CD4-positive, CD25-positive, alpha-beta regulatory T cell (primary cell): ENCODE measurements at places on chromosomes 2 and 18. TPM values are rescaled to one million over a fixed set of nuclear protein-coding genes. Genes with fewer than 3 reads are reported as not detected.

FAHD2B gene
- 20.0 TPM for polyA plus RNA-seq

EFHD1 gene
- polyA plus RNA-seq: 1.0 TPM

POTEJ gene
- not detected for polyA plus RNA-seq

UNC80 gene
- polyA plus RNA-seq: not detected

CHPF gene
- polyA plus RNA-seq: 6.6 TPM

HOXD9 gene
- polyA plus RNA-seq: not detected

RAB17 gene
- not detected for polyA plus RNA-seq

STPG4 gene
- polyA plus RNA-seq: not detected

CYP27C1 gene
- not detected for polyA plus RNA-seq

ADAM23 gene
- 0.79 TPM for polyA plus RNA-seq

EGR4 gene
- not detected for polyA plus RNA-seq

KIF5C gene
- 0.95 TPM for polyA plus RNA-seq

DNA sequence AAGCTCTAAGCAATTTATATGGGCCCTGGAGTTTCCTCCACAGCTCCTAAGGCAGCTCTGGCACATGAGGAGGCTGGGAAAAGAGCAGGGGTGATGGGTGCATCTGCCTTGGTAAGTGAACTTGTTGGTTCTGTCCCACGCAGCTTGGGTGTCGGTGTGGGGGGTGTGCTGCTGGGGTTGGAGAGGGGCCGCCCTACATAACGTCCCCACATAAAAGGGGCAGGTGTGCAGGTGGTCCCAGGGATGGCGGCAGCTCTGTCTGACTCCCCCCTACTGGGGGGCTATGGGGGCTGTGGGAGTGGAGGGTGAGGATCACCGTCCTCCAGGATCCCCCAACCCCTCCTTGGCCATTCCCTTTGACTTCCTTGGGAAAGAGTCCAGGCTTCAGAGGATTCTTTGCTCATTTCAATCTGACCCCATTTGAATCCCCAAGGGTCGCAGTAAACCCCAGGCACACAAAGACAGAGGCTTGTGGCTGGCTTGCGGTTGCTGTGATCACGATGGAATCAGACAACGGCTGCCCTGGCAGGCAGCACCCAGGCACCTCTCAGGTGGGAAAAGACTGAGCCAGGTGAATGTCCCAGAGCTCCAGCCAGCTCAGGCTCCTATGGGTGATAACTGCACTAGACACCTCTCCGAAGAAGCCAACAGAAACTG is 34.5 kb upstream of the CD8A start:
- no peak overlapping the region for H3K4me3 ChIP-seq
- no peaks in the 10 kb centered on the region for H3K36me3 ChIP-seq
- H3K27me3 ChIP-seq: peaks cover 2% of the 10 kb centered on the region
- H3K4me1 ChIP-seq: no peaks in the 10 kb centered on the region

- no peaks in the 10 kb centered on the region for H3K4me1 ChIP-seq
- H3K36me3 ChIP-seq: no peaks in the 10 kb centered on the region
- H3K27ac ChIP-seq: no peak overlapping the region
- no peaks in the 10 kb centered on the region for H3K27me3 ChIP-seq
- no peak overlapping the region for H3K4me3 ChIP-seq
- no peak for DNase-seq
These were observed 306.7 kb downstream of the ZNF804A start for GRCh38 chr2:184904991-184905390.

DNA sequence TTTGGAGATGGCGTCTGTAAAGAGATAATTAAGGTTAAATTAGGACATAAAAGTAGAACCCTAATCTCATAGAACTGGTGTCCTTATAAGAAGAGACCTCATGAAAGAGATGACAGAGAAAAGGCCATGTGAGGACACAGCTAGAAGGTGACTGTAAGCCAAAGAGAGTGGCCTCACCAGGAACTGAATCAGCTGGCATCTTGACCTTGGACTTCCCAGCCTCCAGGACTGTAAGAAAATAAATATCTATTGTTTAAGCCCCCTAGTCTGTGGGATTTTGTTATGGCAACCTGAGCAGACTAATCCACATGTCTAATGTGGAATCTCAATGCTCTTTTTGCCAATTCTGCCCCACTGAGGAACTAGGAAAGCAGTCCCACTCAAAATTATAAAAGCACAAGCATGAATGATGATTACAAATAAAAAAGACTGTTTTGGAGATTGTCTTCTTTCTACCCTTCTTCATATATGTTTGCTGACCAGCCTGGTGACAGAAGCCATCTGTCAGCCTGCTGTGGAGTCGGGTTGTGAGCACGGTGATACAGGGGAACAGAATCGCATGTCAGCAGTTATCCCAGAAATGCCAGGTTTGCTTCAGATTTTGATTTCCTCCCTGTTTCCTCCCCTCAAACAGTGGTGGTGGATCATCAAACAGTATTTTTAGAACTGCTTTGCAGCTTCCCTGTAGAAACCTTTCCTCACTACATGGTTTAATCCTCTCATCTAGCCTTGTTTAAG is 54.2 kb downstream of the INPP4A start:
- no peak for DNase-seq
- H3K27ac ChIP-seq: no peak overlapping the region
- peaks cover 21% of the 10 kb centered on the region for H3K4me1 ChIP-seq
- peaks cover 39% of the 10 kb centered on the region for H3K36me3 ChIP-seq

- no peak overlapping the region for H3K4me3 ChIP-seq
- no peak overlapping the region for H3K27ac ChIP-seq
- no peak for DNase-seq
- no peaks in the 10 kb centered on the region for H3K4me1 ChIP-seq
These were observed 122.6 kb upstream of the DNAJC10 start for GRCh38 chr2:182593394-182593975.

DNA sequence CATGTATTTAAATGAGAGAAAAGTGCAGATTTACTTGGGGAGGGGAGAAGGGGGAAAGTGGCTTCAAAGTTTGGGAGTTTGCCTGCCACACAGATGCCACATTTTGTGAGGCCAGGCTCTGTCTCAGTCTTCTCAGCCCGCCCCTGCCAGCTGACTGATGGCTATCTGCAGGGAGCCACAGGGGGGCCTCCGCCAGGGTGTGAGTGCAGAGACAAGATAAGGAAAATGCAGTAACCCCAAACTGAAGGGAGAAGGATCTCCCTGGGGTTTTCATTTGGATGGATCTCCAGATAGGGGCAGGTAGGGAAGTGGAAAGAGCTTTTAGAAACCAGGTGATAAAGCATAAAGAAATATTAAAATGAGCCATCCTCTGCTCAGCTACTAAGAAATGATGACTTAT is 128.8 kb downstream of the ZNF521 start:
- H3K4me1 ChIP-seq: no peaks in the 10 kb centered on the region
- H3K27me3 ChIP-seq: no peaks in the 10 kb centered on the region

DNA sequence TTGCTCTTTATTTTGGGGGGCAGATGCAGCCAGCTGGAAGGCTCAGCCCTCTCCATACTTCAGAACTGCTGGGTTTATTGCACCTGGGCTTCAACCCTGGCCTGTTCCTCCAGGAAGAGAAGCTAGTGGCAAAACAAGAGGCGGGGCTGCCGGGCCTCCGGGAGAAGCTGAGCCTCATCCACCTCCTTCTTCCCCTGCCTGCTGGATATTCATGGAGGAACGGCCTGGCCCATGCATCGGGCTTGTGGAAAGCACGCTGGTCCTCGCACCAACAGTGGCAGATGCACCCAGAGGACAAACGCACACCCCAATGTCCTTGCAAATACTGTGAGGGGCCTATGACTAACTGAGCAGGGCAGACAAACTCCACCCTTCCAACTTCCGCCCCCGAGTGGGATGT is 30.6 kb downstream of the FAM178B start:
- no peak for DNase-seq
- no peak overlapping the region for H3K27ac ChIP-seq
- H3K27me3 ChIP-seq: no peaks in the 10 kb centered on the region

- H3K36me3 ChIP-seq: no peaks in the 10 kb centered on the region
- DNase-seq: no peak
- no peak overlapping the region for H3K4me3 ChIP-seq
- no peaks in the 10 kb centered on the region for H3K4me1 ChIP-seq
- H3K27ac ChIP-seq: no peak overlapping the region
These were observed 186.3 kb downstream of the HAUS1 start for GRCh38 chr18:46290440-46291020.

GRCh38 chr2:188295067-188295685 is 3.5 kb downstream of the GULP1 start:
- no peaks in the 10 kb centered on the region for H3K36me3 ChIP-seq
- H3K4me3 ChIP-seq: no peak overlapping the region
- H3K27ac ChIP-seq: no peak overlapping the region

DNA sequence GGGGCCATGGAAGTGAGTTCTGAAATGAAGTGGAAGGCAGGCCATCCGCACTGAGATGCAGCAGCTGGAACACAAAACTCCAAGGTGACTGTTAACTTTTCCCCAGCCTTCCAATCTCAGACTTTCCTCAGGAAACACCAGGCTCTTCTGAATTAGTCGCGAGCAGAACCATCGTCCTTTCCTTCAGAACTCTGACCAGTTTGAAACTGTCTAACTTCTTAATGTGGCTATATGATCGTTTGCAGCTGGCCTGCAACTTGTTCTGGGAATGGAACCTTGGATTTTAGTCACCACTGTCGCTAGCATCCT is 620 bp upstream of the RPL37A start:
- H3K36me3 ChIP-seq: peaks cover 33% of the 10 kb centered on the region
- peak; percentile 14 for DNase-seq
- peak overlapping the region; percentile 93 for H3K4me3 ChIP-seq
- H3K27me3 ChIP-seq: no peaks in the 10 kb centered on the region
- H3K27ac ChIP-seq: peak overlapping the region; percentile 86
- H3K4me1 ChIP-seq: peaks cover 36% of the 10 kb centered on the region

GRCh38 chr2:115396579-115396978 is 954.1 kb downstream of the DPP10 start:
- H3K4me1 ChIP-seq: no peaks in the 10 kb centered on the region
- no peaks in the 10 kb centered on the region for H3K27me3 ChIP-seq
- no peaks in the 10 kb centered on the region for H3K36me3 ChIP-seq

GRCh38 chr2:168181825-168182224 is 65.6 kb downstream of the STK39 start:
- peak; percentile 13 for DNase-seq
- peaks cover 22% of the 10 kb centered on the region for H3K36me3 ChIP-seq
- H3K4me3 ChIP-seq: no peak overlapping the region
- no peaks in the 10 kb centered on the region for H3K27me3 ChIP-seq
- H3K27ac ChIP-seq: no peak overlapping the region
- H3K4me1 ChIP-seq: peaks cover 3% of the 10 kb centered on the region

DNA sequence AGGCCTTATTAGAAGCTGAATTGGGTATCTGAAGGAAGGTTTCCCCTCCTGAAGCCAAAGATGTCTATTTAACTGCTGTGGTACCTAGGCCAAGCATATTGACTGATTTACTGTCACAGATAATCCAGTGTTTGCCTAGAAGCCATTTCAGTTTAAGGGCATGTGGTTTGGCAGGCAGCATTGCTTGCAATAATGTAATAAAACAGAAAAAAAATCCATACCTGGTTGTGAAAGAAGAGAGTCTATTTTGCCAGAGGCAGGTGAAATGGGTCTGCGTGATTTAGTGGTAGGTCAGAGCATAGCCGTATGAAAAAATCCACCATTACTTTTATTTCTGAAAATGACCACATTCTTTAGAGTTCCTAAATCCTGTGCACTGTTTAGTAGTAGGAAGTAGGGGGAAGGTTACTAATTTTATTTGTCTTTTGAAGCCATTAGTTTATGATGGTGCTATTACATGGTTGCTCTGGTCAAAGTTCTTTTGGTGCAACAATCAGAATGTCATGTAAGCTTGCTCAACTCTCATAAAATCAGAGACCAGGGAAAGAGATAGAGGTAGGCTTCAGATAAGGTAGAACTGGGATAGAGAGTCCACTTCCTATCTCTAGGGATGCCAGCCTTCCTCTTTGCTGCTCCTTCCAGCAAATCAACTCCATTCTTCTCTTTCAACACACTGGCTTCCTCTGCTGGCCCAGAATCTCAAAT is 343.4 kb downstream of the GPD2 start:
- H3K4me3 ChIP-seq: no peak overlapping the region
- H3K4me1 ChIP-seq: no peaks in the 10 kb centered on the region
- no peaks in the 10 kb centered on the region for H3K36me3 ChIP-seq
- no peak overlapping the region for H3K27ac ChIP-seq

DNA sequence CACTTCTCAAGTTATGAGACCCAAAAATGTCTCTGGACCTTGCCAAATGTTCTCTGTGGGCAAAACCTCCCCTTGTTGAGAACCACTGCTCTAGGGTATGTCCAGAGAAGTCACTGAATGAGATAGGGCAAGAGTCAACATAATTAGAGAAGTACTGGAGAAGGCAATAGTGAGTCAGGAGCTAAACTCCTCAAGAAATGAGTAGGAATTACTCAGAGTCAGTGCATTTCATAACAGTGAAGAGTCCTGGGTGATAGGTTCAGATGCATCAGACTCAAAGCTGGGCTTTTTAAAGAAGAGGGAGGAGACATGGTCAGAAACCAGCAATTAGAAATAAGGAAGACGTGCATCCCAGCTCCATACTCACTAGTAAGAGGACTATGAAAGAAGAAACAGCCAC is 38.6 kb upstream of the IHH start:
- no peak overlapping the region for H3K4me3 ChIP-seq
- no peaks in the 10 kb centered on the region for H3K4me1 ChIP-seq
- no peak for DNase-seq
- peaks cover 14% of the 10 kb centered on the region for H3K36me3 ChIP-seq

GRCh38 chr2:20213651-20214565 is 11.0 kb downstream of the SDC1 start:
- no peaks in the 10 kb centered on the region for H3K36me3 ChIP-seq
- no peak overlapping the region for H3K27ac ChIP-seq

GRCh38 chr2:203799908-203800307 is 67.7 kb upstream of the CTLA4 start:
- H3K36me3 ChIP-seq: no peaks in the 10 kb centered on the region
- H3K4me1 ChIP-seq: peaks cover 25% of the 10 kb centered on the region
- no peak overlapping the region for H3K27ac ChIP-seq
- H3K4me3 ChIP-seq: no peak overlapping the region
- H3K27me3 ChIP-seq: no peaks in the 10 kb centered on the region

GRCh38 chr18:55465313-55465712 is 122.7 kb downstream of the TCF4 start:
- H3K36me3 ChIP-seq: no peaks in the 10 kb centered on the region
- H3K27me3 ChIP-seq: no peaks in the 10 kb centered on the region
- H3K4me1 ChIP-seq: no peaks in the 10 kb centered on the region
- no peak overlapping the region for H3K4me3 ChIP-seq
- no peak for DNase-seq

DNA sequence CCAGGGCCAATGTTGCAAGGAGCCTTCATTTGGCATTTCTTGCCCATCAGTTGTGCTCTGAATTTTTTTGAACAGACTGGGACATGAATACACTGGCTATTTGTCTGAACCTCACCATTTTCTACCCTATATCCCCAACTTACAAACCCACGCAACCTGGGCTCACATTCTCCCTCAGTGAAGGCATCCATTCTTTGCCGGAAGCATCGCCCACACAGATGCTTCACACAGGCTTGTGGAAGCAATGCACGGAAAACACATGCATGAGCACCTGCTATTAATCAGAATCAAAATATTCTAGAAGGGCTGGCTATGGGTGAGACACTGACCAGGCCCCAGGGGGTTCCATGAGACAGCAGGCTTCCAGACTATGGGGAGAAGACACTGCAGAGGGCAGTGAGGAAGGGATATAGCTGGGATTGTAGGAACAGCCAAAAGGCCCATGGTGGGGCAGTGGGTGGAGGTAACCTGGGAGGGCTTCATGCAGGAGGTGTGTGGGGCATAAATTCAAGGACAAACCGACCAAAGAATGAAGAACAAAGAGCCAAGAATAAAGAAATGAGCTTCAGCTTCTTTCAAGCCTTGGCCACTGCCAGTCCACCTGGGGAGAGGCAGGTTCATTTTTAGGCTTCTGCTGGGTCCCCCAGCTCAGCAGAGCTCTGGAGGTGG is 261.5 kb downstream of the CELF4 start:
- H3K27me3 ChIP-seq: no peaks in the 10 kb centered on the region
- no peak overlapping the region for H3K27ac ChIP-seq
- no peak overlapping the region for H3K4me3 ChIP-seq
- H3K36me3 ChIP-seq: no peaks in the 10 kb centered on the region
